ENCODE measurements at places on chromosomes 1 and 21.

DNA sequence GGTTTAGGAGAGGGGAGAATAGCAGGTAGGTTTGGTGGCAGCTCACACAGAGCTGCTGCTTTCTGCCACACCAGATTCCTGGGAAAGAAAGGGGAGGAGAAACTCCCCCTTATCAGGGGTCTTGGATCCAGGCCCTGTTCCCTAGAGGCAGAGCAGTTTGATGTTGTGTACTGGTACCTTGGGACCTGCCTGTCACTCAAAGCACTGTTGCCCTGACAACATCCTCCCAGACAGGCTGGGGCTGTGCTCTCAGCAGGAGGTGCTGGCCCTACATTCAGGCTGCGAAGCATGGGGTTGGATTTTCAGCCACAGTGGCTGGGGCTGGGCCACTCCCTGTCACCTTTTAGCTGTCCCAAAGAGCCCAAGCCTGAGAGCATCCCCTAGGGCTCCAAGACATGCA is 188.0 kb downstream of the GRIK3 start:
- no peak for DNase-seq

- DNase-seq: no peak
Measured at GRCh38 chr1:16091296-16091695, 17.8 kb upstream of the FAM131C start.

DNA sequence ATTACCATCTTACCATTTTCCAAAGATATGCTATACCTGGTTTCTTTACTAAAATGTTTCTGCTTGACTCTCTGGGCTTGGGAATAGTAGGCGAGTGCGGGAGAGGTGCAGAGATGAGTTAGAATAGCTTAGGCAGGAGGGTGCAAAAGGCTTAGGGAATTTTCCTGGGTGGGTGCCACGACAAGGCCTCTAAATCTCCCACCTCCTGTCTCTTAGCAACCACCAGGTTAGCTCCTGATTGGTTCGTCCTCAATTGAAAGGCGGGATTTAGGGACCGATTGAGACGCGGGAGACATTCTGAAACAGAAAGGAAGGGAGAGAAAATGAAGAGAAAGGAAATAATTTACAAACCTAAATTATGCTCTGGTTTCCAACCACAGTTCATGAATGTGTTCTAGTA is 3.1 kb downstream of the ACKR1 start:
- no peak for DNase-seq

DNA sequence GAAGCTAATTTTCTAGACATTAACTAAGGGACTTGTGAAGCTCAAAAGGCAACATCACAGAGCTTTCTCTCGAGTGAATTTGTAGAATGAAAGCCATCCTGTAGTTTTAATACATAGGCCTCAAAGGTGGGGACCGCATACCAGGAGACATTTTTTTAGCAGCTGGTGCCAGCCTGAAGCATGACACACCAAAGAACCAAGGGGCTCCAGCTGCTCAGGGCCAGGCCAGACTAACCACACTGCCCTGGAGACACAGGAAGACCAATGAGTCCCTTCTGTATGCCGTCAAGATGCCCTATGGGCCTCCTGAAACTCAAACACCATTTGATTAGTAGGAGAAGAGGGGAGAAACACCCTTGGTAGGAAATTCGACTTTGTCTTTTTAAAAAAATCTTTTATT is 113.9 kb upstream of the CACNA1E start:
- no peak for DNase-seq

GRCh38 chr1:150281758-150282557 is at the start of gene CIART:
Gene CIART (plus strand): TSS chr1:150282554. CDS start chr1:150283268, 714 bp downstream.
- peak; percentile 95 for DNase-seq

GRCh38 chr1:162988869-162989268 is 80.3 kb upstream of the RGS4 start:
- DNase-seq: no peak

GRCh38 chr1:205441716-205442050 is 14.2 kb downstream of the BLACAT1 start:
- no peak for DNase-seq

- DNase-seq: no peak
Measured at GRCh38 chr1:222357252-222357651, 190.7 kb downstream of the HHIPL2 start.

GRCh38 chr1:40751802-40752201 is 31.8 kb upstream of the KCNQ4 start:
- no peak for DNase-seq

- DNase-seq: no peak
Measured at GRCh38 chr1:156591181-156591431, 470 bp upstream of the NAXE start.

GRCh38 chr1:108685529-108685928 is 6.6 kb upstream of the PRPF38B start:
- DNase-seq: no peak

DNA sequence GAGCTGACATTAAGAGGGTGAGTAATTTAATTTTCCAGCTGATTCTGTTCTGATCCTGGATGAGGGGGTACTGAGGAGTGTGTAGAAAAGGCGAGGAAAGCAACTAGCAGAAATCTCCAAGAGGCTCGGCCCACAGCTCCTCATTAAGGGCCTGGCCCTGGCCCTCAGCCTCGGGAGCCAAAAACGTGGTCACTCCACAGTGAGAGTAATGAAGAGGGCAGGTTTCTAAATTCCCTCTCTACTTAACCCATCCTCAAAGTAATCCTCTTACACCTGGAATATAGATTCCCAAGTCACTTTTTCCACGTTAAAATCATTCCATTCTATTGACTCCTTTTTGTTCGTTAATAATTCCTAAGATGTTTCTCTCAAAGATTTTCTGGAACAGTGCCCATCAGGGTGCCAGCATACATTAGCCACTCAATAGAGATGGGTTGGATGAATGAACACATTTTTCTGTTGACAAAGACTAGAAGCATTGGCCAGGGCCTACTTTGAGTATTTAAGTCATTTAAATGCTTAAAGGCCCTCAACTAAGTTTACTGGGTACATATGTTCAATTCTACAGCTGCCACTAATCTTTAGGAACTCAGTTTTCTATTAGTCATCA is 1.1 kb upstream of the COL11A1 start:
- no peak for DNase-seq

Measured in AG20443 (cell line).